Activated T-helper 2 cell treated with anti-CD3 and anti-CD28 coated beads, Interferon-gamma antibody, Interleukin-2, Interleukin-4, amounts not matched to agents 10 μg/mL and 5 μg/mL and 100 μg/mL, durations not matched to agents 14 hours and 24 hours and 36 hours (primary cell): ENCODE measurements at places on chromosomes 6 and 20. TPM values are rescaled to one million over a fixed set of nuclear protein-coding genes. Genes with fewer than 3 reads are reported as not detected.

POU5F1 gene
- total RNA-seq: not detected in 2 replicates

FRS3 gene
- total RNA-seq: 4.7 and 5.8 TPM in 2 replicates

OSER1 gene
- total RNA-seq: 21.4 and 22.4 TPM in 2 replicates

HDGFL1 gene
- not detected in 2 replicates for total RNA-seq

SCRT2 gene
- not detected in 2 replicates for total RNA-seq

FAM217A gene
- total RNA-seq: not detected in 2 replicates

BPIFB3 gene
- total RNA-seq: not detected in 2 replicates

KIFC1 gene
- total RNA-seq: 78.3 and 80.9 TPM in 2 replicates

HLA-G gene
- total RNA-seq: 1.1 and 1.2 TPM in 2 replicates

MGME1 gene
- total RNA-seq: 30.0 and 33.0 TPM in 2 replicates

WFDC12 gene
- not detected in 2 replicates for total RNA-seq

RAET1L gene
- not detected in 2 replicates for total RNA-seq

TINAG gene
- total RNA-seq: not detected in 2 replicates

RAB44 gene
- not detected in 2 replicates for total RNA-seq

LRFN2 gene
- total RNA-seq: not detected in 2 replicates

F13A1 gene
- not detected in 2 replicates for total RNA-seq

IL17A gene
- total RNA-seq: 0.18 TPM in 1 of 2 replicates, not detected in the other

HLA-DQB1 gene
- total RNA-seq: 1.6 and 2.7 TPM in 2 replicates

MUC22 gene
- not detected in 2 replicates for total RNA-seq

SPTLC3 gene
- total RNA-seq: 0.68 and 0.80 TPM in 2 replicates

CAGE1 gene
- total RNA-seq: 0.16 TPM in 2 replicates

ABCF1 gene
- total RNA-seq: 102 and 112 TPM in 2 replicates

WFDC10B gene
- total RNA-seq: not detected in 2 replicates

TSHZ2 gene
- 19.8 and 23.0 TPM in 2 replicates for total RNA-seq

B4GALT5 gene
- total RNA-seq: 39.4 TPM in 2 replicates

CNBD2 gene
- 3.6 and 4.4 TPM in 2 replicates for total RNA-seq

EZR gene
- 204 and 206 TPM in 2 replicates for total RNA-seq

ACAT2 gene
- 108 and 109 TPM in 2 replicates for total RNA-seq

SLC24A3 gene
- not detected in 2 replicates for total RNA-seq

RFX6 gene
- not detected in 2 replicates for total RNA-seq

LIME1 gene
- total RNA-seq: 15.7 TPM in 2 replicates
